ENCODE measurements at places on chromosomes 13 and 19. TPM values are rescaled to one million over a fixed set of nuclear protein-coding genes. Genes with fewer than 3 reads are reported as not detected.

Gene SULT2B1
- 2.4 TPM for total RNA-seq

Gene IPO5
- 280 TPM for total RNA-seq

Gene STOML3
- total RNA-seq: not detected

Gene IL11
- 1.9 TPM for total RNA-seq

DNA sequence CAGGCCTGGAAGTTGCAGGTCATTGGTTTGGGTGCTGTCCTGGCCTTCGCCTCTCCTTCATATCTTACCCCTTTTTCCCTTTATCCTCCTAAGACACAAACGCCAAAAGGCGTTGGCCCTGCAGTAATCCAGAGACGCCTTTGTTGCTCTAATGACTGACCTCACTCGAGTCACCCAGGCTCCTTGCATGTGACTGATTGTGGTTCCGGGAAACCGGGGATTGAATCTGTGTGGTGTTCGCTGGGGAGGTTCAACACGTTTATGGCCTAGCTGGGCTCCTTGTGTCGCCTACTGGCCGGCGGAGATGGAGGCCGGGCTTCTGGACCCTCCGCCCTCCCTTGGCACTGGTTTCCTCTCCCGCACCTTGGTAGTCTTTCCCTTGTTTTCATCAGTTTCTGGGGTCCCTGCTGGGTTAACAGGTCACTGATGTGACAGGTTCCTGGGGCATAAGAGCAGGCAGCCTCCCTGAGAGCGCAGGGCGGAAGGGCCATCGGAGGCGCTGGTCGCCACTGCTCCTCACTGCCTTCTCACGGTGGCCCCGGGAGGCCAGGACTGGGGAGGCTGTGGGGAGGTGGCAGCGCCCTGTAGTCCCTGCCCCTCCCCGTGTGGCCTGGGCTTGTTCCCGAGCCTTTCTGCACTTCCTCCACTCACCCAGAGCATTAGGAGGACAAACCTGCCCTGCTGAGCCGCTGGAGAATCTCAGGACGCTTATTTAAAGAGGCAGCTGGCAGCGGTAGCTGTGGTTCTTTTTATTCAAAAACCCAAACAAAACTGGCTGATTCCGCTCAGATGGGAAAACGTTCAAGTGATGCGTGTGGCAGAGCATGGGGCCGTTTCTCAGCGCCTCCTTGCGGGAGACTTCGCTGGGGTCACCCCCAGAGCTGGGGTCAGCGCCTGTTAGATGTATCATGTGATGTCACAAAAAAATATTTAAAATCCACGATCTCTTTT is 18.1 kb upstream of the NDUFS7 start:
- no peak for DNase-seq

DNA sequence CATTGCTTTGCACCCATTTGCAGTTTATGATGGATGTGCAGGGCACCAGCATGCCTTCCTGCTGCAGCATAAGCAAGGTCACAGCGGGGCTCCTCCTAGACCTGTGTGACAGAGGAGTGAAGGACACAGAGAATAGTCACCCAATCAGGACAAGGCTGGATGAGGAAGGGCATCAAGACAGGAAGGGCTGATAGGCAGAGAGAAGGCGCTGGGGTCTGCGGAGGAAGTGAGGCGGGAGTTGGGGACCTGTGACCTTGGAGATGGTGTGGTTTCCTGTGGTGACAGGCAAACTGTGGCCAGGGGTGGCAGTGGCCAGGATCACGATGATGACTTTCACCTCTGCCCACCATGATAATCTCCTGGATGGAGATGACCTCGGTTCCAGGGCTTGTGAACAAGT is 16.4 kb upstream of the KCTD15 start:
- DNase-seq: no peak

DNA sequence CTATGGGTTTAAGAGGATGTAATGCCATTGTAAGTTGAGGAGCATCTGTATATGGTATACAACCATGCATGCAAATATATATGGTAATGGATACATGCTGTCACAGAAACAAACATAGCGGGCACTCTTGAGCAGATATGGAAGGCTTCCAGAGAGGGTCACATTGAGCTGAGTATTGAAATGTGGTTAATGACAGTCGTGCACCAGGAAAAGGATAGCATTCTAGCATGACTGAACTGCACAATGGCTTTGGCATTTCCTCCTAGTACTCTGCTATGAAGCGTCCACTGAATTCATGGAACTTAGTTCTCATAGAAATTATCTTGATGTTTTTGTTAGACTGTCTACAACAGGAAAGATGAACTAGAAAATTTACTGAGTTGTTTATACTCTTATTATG is 25.2 kb downstream of the DGKH start:
- DNase-seq: no peak

GRCh38 chr13:90454002-90454636 is 893.4 kb upstream of the MIR17HG start:
- no peak for DNase-seq
